ENCODE measurements at places on chromosomes 13 and 19. TPM values are rescaled to one million over a fixed set of nuclear protein-coding genes. Genes with fewer than 3 reads are reported as not detected.

CGB5 gene
- not detected for polyA plus RNA-seq

RETN gene
- 7.2 TPM for polyA plus RNA-seq

CYP4F3 gene
- polyA plus RNA-seq: 0.02 TPM

- no peak for DNase-seq
These were observed 718.5 kb downstream of the SLITRK6 start for GRCh38 chr13:85080691-85081090.

DNA sequence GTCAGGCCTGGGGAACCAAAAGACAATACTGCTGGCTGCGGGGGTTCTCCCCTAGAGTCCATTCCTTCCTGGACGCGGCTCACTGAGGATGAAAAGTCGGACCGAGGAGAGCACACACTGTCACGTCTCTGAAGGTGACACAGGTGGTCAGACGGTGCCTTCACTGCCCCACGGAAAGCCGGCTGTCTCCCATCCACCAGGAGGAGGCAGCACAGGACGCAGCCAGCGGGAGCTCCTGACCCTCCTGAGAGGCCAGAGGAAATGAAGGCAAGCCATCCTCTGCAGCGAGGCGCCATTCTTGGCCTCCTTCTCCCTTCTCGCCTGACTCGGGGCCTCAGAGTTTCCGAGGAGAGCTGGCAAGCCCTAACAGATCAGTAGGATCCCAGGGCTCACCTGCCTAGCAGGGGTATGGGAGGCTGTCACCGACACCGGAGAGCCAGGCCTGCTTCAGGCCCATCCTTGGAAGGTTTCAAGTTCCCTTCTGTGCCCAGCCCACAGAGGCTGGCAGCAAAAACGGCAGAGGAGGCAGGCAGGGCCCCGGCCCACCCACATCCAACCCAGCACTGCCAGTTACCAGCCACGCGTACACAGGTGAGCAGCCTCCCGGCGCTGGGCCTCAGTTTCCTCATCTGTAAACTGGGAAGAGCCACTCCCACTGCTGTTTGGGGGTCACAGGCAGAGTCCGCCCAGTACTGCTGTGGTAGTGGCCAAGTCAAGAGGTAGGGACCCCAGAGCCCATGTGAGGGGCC, 4.5 kb downstream of the REXO1 start:
- no peak for DNase-seq

DNA sequence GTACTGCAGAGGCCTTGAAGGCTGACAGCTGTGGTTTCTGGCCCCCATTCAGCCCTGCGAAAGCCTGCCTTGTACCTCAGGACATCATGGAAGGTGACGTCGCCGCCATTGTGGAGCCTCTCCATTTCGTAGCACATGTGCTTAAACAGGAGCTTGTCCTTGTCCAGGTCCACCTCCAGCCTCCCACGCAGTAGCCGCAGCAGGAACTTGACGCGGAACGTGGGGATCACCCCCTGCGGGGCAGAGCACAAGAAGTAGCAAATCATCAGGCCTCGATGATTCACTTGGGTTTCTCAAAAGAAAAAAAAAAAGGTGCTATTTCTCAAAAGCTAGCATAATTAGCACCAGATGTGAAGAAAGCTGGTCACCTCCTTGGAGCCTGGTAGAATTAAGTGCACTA, 351.0 kb downstream of the NALCN start:
- DNase-seq: no peak

- DNase-seq: no peak
These were observed 29.5 kb downstream of the FPR3 start for GRCh38 chr19:51824281-51825005.

PRX gene
- polyA plus RNA-seq: 5.7 TPM

CRB3 gene
- 0.11 TPM for polyA plus RNA-seq

DNA sequence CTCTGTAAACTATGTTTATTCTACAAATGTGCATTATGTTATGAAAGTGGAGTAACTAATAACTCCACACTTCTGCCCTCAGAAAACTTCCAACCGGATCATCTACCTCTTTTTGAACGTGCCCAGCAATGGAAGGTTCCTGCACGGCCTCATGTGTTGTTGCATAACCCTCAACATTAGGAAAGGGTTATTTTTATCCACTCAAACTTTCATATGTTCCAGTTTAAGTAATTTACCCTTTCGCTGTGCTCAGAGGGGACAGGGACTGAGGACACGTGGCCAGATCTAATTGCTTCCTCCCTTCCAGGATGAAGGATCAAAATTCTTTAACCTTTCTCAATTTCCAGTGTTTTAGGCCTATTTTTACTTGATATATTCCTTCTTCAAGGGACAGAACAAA, 29.6 kb downstream of the IRS2 start:
- DNase-seq: no peak

- DNase-seq: no peak
These were observed 47.4 kb upstream of the PCDH9 start for GRCh38 chr13:67277581-67277980.

SHC2 gene
- 21.0 TPM for polyA plus RNA-seq

LYPD5 gene
- 0.34 TPM for polyA plus RNA-seq

SIGLEC10 gene
- polyA plus RNA-seq: 0.77 TPM

- DNase-seq: no peak
These were observed 6.9 kb upstream of the CEACAM5 start for GRCh38 chr19:41701401-41702075.

DNA sequence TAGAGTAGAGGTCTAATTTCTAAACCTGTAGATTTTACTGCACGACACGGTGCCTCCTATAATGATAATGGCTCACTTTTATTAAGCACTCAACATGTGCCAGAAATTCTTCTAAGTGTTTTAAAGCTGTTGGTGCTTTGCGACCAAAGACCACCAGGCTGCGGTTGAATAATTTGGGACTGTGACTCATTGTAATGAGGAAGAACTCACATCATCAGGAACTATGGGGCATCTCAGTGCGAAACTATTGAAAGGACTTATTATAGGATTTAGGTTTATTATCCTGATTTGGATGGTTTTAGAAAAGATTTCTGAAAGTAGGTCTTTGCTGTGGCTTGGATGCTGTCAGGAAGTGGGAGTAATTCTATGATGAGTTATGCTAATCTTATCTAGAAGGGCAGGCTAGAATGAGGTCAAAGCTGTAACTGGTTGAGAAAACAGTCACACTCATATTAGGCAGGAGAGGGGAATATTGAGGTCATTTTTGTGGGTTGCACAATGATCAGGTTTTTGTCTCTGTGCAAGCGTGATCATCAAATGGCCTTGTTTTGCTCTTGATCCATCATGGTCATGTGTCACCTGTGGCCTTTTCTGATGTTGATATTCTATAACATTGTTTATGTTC, 266.8 kb downstream of the PCDH20 start:
- no peak for DNase-seq

- peak; percentile 47 for DNase-seq
These were observed 114.3 kb upstream of the SERP2 start for GRCh38 chr13:44259045-44260027.

DNA sequence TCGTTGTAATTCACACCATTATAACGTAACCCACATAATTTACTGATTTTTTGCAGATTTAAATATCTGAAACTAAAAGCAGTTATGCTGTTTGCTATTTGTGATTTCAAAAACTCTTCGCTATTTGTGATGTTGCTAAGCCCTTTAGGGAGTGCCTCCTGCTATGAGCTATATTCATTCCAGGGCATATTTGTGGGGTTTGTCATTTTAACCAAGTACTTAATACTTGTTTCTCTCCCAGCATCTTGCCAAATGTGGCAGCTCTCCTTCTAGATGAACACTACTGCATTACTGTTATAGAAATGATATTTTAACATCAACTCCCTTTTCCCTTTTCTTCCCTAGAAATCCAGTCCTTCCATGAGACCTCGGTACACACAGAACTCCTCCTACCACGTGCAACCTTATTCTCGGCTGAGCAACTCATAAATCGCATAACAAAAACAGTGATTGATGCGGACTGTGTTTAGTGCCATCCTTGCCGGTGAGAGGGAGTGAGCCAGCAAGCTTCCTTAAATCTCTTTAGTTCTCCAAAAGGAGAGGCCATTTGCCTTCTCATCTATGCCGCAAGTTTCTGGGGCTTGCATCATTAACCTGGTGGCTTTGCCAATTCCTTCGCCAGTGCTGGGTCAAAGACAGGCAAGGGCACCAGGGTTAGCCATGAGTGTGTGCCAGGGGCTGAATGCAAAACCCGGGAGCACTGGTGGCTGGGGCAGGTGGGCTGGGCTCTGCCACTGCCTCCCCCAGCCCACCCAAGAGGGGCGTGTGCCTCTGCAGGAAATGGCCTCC, 33.4 kb downstream of the RFX2 start:
- no peak for DNase-seq

DNA sequence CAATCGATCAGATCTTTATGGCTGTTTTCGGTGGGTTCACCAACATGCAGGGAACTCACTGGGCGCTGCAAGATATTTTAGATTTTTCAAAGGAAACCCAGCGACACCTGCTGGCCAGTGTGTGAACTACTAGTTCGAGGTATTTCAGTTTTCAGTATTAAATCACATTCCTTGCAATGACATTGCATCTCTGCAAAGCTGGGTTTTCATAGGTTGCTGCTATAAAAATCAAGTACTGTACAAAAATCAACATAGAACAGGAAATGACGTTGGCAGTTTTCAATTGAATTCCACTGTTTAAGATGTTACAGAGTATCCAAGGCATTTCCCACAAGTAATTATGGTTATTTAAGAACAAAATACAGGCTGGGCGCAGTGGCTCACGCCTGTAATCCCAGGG, 17.6 kb downstream of the LIG1 start:
- DNase-seq: peak; percentile 46

DNA sequence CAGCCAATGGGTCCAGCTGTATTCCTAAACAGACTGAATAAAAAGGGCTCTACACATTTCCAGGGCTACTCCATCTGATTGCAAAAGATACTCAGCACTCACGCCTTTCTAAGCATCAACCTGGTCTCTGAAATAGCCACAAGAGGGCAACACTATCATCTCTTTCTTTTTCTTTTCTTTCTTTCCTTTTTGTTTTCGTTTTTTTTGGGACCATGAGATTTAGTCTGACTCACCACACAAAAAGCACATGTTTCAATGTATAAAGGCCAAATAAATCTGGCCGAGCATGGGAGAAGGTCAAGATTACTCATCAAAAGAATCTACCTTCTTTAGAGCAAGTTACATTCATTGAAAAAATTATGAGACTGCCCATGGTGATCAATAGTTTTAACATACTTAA, 805.6 kb upstream of the ARGLU1 start:
- DNase-seq: no peak

DNA sequence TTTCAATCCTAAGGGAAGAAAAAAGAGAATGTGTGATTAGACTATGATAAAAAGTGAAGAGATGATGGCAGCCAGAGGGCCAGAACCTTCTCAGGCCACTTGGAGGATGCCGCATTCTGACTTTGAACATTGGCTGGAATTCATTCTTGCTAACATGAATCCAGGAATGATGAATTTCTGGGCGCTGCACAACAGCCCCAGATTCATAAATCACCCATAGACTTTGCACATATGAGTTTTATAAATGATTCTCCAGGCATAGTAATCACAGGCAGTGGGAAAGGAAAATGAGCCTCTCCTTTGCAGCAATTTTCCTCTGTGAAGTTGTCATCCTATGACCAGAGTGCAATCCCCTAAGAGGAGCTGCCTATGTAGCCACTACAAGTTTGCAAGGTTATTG, 555.4 kb downstream of the KCTD12 start:
- DNase-seq: no peak

PCDH9 gene
- polyA plus RNA-seq: 5.1 TPM

DNA sequence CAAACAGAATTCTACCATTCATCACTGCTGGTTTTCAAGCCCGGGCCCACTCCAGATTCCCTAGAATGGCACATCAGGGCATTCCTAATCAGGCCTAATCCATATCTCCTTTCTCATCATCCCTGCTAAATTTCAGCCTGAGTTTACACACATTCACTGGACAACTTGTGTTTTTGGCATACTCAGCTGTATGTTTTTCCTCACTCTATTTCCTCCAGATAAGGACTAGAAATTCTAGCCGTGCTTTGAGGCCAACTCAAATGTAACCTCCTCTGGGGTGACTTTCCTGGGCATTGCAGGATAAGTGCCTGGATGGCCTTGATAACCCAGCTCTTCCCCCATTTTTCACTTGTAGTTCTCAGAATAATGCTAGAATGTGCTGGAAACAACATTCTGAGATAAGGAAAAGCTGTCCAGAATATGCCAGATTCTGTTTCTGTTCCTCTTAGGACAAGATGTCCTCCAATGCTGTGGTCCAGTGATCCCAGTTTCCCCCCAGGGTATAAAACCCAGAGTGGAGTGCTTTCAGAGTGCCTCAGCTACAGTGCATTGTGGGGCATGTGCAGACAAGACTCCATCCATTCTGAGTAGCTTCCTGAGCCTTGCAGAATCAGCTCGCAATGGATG, 66.9 kb upstream of the CLDN10 start:
- DNase-seq: peak; percentile 61

DNA sequence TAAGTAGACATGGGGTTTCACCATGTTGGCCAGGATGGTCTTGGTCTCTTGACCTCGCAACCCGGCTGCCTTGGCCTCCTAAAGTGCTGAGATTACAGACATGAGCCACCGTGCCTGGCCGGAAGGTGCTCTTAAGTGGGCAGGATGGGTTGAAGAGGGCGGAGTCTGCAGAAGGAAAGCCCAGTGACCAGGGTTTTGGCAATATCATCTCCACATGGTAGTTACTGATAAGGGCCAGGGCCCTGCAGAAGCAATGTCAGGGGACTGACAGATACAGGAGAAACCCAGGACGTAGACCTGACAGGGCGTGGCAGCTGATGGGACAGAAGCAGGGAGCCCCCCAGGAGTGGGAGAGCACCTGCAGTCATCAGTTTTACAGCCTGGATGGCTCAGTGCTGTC, 45.7 kb upstream of the RNF113B start:
- no peak for DNase-seq

DNA sequence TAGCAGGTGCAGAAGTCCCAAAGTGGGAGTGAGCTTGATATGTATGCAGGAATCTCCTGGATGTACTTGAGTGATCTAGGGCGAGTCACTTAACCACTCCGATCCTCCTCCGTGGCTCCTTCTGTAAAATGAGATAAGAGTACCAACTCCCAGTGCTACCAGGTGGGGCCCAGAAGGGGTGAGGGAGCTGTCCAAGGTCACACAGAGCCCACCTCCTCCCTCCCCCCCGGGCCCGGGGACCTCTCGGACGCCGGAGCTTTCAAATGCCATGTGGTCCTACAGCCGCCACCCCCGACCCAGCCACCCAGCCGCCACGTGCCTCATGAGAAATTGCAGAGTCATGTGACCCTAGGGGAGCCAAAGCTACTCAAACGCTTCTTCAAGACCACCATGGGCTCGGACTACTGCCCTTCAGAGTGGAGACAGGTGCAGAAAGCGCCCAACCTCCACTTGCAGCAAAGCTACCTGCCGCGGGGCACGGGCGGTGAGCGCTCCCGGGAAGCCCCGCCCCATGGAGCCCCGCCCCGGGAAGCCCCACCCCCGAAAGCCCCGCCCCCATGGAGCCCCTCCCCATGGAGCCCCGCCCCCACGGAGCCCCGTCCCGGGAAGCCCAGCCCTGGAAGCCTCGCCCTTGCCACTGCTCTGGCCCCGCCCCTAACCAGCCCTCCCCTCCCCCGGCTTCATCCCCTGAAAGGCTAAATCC, 10.1 kb upstream of the ZNF358 start:
- no peak for DNase-seq

DNA sequence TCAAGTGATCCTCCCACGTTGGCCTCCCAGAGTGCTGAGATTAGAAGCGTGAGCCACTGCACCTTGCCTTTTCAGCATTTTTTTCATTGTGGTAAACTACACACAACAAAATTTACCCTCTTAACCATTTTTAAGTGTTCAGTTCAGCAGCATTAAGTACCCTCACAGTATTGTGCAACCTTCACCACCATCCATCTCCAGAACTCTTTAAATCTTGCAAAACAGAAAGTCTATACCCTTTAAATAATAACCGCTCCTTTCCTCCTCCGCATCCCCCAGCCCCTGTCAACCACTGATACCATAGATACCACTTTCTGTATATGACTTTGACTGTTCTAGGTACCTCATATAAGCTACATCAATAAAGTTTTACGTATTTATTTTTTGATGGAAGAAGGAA, 20.8 kb upstream of the CASP14 start:
- no peak for DNase-seq

All from right cardiac atrium (tissue), 5 donors.